ENCODE measurements at places on chromosomes 5 and 9.

DNA sequence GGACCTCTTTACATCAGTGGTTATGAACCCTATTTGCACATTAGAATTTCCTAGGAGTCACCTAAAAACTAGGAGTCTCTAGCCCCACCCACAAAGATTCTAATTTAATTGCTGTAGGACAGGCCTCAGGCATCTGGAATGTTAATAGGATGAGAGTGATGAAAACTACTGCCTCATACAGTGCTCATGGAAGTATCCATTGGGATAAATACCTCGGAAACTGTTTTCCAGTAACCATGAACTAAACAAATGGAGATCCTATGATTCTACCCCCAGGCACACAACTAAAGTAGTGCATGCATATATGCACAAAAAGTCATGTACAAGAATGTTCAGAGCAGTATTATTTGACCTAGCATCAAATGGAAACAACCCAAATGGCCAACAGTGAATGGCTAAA, 286.3 kb downstream of the DNAH5 start:
- no peak for DNase-seq

GRCh38 chr9:98144076-98144475, 25.1 kb upstream of the TRIM14 start:
- DNase-seq, result no peak

- DNase-seq, result no peak
These were observed 39.6 kb downstream of the COL5A1 start for GRCh38 chr9:134681061-134681661.

DNA sequence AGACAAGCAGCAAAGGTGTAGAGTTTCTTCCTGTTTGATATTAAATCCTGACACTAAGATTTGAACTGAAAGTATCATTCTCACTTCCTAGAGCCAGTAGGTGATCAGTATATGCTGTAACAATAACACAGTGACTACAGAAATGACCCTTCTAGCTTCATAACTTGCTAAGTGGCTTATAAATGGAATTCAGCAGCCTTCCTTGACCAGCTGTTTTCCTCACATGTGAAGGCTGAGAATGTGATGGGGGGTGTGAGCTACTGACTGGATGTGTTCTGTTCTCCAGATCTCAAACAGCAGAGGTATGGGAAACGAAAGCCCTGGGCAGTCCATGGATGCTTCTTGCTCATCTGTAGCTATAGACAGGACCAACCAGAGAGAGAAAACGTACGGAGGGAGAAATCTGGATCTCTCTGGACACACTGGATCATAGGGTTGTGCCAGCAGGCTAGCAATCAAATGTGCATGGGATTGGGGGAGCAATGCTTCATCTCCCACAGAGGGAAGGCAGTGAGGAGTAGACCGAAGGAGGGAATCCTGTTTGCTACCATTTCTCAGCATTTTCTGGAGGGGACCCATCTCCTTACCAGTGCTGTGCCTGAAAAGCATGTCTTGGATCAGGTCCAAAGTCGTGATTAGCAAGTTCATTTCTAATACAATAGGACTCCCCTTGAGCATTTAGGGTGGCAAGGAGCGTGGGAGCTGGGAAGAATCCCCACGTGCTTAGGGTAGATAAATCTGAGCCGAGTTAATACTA, 39.4 kb downstream of the TNFAIP8 start:
- DNase-seq, result no peak

DNA sequence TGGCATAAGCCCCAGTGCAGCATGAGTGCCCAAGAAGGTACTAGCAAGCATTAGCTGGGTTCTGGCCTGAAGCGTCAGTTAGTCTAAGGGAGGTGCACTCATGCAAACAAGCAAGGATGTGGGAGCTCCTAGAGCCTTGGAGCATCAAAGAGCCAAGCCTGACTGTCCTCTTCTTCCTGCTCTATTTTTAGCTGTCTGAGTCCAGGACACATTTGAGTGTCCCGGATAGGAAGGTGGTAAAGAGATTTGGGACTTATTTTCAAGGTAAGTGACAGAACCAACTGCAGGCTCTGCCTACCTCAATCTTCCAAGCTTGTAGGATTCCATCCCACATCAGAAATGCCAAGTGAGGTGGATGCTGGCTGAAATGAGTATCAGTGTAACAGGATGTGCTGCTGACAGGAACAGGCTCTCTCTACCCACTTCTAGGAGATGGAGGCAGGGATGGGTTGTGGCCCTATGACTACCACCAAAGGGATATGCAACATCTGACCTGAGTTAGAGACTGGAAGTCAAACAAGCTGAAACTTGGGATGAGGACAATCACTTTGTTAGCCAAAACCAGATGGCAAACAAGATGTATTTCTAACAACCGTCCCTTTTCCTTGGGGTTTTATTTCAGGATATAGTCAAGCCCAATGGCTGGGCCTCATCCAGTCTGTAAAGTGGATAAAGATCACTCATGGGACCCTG, 15.1 kb downstream of the MACROH2A1 start:
- no peak for DNase-seq

DNA sequence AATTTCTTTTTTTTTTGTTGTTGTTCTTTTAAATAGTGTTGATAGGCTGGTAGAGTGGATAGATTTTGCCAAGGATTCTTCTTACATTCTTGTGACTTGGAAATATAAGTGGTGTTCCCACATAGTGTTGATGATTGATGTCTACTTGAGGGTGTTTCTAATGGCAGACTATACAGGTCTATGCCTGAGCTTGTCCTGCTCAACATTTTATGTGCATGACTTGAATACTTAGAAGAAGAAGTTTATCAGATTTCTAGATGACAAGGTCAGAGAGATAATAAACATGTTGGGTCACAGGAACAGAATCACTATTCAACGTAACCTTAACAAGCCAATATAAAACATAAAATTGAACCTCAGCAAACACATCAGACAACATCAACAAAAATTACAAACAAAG, 24.2 kb downstream of the XRCC4 start:
- no peak for DNase-seq

GRCh38 chr5:337563-338130, 16.1 kb downstream of the AHRR start:
- no peak for DNase-seq

GRCh38 chr9:136644343-136644592, 18.4 kb upstream of the EGFL7 start:
- DNase-seq, result no peak

- no peak for DNase-seq
These were observed 133.0 kb downstream of the GNA14 start for GRCh38 chr9:77514886-77515711.

GRCh38 chr5:38535248-38535750, 21.1 kb downstream of the LIFR start:
- no peak for DNase-seq

Data from NCI-H1417 treated with DMSO at 0.1 percent for 48 hours (cell line).